ENCODE measurements at places on chromosomes 3 and 15. TPM values are rescaled to one million over a fixed set of nuclear protein-coding genes. Genes with fewer than 3 reads are reported as not detected.
A peak's percentile ranks its signal among the peaks of the same experiment; 100 is the strongest.

- no peak for DNase-seq
Measured at GRCh38 chr3:89802881-89803280, 695.5 kb downstream of the EPHA3 start.

DNA sequence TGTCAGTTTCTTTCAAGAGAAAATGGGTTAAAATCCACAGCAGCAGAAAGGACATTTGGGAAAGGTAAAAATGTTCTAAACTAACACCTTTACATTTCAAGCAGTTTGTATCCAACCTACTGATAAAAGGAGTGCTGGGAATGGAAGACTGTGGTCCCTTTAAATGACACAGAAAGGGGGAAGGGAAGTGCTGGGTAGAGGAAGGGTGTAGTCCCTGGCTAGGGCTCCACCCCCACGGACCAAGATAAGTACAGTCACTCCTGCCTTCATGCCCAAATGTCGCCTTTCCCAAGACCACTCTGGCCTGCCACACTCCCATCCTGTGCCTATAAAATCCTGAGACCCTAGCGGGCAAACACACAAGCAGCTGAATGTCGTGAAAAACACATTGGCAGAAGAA is 350.9 kb upstream of the POU1F1 start:
- no peak for DNase-seq

Gene CCR3
- total RNA-seq: not detected

- DNase-seq: no peak
Measured at GRCh38 chr15:73748730-73749129, 4.4 kb downstream of the INSYN1 start.

DNA sequence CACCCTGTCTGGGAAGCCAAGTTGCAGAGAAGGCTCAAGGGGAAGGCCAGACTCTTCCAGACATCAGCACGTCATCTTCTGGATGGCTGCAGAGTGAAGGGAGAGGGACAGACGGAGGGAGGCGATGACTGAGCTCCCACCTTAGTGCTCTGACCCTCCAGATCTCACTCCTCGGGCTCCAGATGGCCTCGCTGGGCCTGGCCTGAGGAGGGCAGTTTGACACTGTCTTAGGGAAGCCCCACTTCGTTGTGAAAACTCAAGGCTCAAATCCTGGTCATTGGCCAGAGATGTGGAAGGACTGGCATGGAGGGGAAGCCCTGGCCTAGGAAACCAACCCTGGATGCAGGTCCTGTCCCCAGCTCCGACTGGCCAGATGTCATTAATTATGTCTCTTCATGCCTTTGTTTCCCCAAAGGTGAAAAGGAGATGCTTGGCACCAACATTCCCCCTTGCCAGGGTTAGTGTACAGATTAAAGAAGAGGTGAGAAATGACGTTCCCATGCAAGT is 70.4 kb downstream of the ADCY5 start:
- no peak for DNase-seq

Gene ADAMTSL3
- 0.25 TPM for total RNA-seq

Gene CACNA2D3
- total RNA-seq: 0.49 TPM

Gene GRK7
- total RNA-seq: 0.16 TPM

GRCh38 chr15:43370975-43371974 is at the start of the genes TUBGCP4 and ZSCAN29:
TSS of gene TUBGCP4 (plus strand) at chr15:43371101. CDS start at chr15:43371355, 254 bp downstream.
TSS of gene ZSCAN29 (minus strand) at chr15:43371043. CDS start at chr15:43369913, 1,130 bp downstream.
- peak; percentile 71 for DNase-seq

Gene SPSB4
- total RNA-seq: not detected

GRCh38 chr3:101687142-101687931 is 819 bp upstream of the RPL24 start:
- peak; percentile 36 for DNase-seq

DNA sequence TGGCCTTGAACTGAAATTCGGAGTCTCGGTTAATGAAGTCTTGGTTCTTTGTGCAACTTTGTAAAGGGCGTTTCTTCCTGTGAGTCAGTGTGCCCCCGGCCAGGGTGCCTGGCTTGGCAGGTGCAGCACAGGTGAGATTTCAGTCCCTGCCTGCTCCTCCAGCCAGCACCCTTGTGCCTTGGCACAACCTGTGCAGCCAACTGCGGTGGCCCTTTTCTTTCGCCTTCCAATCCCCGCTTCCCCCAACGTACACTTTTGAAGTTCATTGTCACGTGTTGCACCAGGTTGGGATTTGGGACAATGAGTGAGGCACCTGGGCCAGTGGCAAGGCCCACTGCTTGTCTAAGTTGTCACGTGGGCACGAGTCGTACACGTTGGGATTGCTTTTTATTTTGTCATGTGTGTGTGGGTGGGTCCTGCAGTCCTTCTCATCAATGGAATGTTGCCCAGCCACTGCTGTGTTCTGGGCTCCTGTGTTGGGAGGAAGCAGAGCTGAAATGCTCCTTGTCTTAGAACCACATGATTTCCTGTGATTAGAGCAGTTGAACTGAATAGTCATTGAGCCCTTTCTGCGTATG is 242.9 kb upstream of the BHLHE40 start:
- DNase-seq: no peak

DNA sequence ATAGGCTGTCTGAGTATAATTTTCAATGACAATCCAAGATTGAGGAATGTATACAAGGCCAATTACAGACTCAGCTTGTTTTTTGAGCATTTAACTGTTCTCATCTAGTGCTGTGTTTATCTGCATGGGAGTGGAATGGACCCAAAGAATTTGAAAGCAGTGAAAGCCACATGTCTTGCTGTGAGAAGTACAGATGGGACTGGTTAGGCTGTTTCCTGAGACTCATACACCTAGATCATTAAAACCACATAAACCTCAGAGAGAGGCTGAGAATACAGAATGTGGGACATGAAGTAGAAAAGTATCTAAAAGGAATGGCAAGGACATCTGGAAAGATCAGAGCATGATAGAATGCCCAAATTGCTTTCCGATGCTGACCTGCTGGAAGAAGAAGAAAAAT is 224.6 kb downstream of the NLGN1 start:
- no peak for DNase-seq

Gene ANKUB1
- not detected for total RNA-seq

DNA sequence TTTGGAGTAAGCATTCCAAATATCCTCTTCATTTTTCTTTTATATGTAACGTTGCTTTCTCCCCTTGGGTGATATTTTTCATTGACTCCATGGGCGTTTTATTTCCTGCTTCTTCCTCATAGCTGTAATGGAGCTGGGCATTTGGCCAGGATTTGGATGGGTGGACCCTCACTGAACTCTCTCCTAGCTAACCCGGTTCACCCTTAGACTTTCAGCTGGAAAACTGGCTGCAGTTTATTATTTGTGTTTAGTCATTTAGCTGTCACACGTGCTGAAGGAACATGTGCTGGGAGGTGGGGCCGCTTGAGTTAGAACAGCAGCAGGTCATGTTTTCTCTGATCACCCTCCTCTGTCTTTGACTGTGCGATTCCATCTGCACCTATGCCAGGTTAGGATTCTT is 407.6 kb downstream of the ZIC1 start:
- no peak for DNase-seq

Measured in natural killer cell (primary cell).